ENCODE measurements at places on chromosomes 12 and 14.

GRCh38 chr12:120490325-120490724, 5.6 kb upstream of the DYNLL1 start:
- no peak for DNase-seq

DNA sequence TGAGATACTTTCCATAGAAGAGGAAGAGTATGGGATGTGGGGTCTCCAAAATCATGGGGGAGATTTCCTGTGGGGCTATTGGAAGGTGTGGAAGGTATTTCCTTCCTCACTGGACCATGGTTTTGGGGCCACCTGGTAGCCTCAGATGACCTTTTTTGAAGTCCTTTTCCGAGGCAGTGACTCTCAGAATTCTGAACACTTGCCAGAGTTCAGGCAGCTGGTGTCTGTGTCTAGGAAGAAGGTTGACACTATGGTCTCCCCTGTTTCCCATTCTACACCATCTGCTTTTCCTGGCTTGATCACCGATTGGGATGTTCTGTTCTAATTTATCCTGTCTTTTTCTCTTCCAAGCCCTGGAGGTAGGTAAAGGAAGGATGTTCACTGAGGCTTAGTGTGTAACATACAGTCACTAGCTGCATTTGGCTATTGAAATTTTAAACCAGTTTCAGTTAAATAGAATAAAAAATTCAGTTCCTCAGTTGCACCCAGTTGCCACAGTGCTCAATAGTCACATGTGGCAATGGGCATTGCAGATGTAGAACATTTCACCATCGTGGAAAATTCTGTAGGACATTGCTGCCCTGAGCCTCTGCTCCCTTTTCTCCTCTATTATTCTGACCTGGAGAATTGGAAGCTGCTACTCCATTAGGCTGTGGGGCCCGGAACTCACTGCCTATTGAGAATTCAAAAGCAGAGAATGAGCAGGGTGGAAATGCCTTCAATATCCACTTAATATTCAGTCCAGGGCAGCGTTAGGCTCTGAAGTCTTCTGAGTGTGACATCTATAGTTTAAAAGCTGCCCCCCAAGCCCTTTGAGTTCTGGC, 11.0 kb upstream of the PLEKHG3 start:
- no peak for DNase-seq

DNA sequence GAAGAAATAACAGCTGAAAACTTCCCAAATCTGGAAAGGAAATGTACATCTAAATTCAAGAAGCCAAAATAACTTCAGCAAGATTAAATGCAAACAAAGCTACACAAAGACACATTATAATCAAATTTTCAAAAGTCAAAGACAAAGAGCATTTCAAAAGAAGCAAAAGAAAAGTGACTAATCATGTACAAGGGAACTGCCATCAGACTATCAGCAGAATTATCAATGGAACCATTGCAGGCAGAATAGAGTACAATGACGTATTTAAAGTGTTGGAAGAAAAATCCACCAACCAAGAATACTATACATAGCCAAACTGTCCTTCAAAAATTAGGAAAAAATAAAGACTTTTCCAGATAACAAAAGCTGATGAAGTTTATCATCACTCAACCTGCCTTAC, 147.5 kb downstream of the NELL2 start:
- no peak for DNase-seq

- DNase-seq = no peak
These were observed 146.8 kb downstream of the EMP1 start for GRCh38 chr12:13343375-13343774.

- DNase-seq = no peak
These were observed 142.8 kb downstream of the LRFN5 start for GRCh38 chr14:41749429-41749828.

DNA sequence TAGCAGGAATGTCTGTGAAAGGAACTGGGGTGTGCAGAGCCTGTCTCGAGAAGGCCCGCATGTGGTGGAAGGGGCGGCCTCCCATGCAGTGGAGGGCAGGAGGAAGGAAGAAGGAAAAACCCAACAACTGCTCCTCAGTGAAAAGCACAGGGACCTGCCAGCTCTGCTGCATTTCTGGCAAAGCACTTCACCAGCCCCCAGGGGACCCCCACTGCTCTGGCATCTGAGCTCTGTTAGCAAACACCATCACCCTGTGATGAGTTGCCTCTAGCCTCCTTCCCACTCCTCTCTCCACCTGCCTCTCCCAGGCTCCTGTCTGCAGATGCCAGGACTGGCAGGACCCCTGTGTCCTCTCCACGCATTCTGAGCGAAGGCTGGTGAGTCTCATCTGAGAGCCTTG, 69.0 kb upstream of the DDX11 start:
- no peak for DNase-seq

- no peak for DNase-seq
These were observed 155.6 kb downstream of the SLC6A15 start for GRCh38 chr12:84756961-84757360.

GRCh38 chr12:21130998-21131397, at the start of gene SLCO1B1:
TSS of gene SLCO1B1 (plus strand) at chr12:21131194. CDS start at chr12:21141575, 10,381 bp downstream.
- DNase-seq = no peak

DNA sequence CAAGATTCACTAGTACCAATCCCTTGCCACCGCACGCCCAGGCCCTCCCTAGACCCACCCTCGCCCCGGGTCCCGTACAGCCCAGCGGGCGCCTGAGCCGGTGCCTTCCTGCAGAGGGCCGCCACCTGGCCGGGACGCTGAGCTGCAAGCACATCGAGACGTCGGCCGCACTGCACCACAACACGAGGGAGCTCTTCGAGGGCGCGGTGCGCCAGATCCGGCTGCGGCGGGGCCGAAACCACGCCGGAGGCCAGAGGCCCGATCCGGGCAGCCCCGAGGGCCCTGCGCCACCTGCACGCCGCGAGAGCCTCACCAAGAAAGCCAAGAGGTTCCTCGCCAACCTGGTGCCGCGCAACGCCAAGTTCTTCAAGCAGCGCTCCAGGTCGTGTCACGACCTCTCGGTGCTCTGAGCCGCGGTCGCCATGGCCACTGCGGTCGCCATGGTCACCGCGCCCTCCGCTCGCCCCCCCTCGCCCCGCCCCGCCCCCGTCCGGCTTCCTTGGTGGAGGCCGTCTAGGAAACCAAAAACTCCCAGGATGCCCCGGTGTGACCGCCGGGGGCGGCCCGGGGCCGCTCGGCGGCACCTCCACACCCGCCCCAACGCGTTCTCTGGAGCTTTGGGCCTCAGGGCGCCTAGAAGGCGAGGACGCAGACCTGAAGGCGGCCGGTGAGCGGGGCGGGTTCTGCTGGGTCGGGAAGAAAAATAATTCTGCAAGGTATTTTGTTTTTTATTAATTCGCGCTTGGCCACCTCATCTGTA, 3.7 kb downstream of the REM2 start:
- DNase-seq = no peak

DNA sequence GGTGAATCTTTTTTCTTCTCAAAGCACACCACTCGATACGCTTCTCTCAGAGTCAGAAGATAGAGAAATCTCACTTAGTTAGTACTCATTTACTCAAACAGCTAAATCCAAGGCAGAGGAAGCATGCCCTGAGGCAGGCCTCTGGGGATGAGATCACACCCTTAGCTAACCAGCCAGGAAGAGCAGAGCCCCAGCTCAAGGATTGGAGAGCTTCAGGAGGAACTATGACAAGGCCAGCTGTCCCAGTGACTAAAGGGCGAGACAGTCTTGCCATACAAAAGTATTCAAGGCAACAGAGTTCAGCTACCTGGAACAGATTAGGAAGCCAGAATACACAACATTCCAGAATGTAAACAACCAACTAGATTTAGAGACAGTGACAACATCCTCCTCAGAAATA, 197.7 kb upstream of the CCDC196 start:
- no peak for DNase-seq

- no peak for DNase-seq
These were observed 72.2 kb downstream of the DDX51 start for GRCh38 chr12:132071830-132072384.

DNA sequence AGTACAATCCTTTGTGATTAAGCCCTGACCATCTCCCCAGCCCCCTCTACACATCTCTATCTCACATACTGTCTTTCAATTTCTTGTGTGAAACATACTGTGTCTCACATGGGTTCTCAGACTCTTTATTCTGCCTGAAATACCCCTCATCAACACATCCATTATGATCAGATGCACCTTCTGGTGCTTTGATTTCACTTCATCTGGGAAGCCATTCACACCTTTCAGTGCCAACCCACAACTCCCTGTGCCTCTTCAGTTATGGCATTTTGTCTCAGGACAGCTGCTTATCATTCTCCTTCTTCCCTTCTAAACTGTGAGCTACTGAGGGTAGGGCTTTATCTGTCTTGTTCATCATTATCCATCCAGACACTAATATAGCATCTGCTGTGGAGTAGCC, 58.8 kb downstream of the CKB start:
- no peak for DNase-seq

DNA sequence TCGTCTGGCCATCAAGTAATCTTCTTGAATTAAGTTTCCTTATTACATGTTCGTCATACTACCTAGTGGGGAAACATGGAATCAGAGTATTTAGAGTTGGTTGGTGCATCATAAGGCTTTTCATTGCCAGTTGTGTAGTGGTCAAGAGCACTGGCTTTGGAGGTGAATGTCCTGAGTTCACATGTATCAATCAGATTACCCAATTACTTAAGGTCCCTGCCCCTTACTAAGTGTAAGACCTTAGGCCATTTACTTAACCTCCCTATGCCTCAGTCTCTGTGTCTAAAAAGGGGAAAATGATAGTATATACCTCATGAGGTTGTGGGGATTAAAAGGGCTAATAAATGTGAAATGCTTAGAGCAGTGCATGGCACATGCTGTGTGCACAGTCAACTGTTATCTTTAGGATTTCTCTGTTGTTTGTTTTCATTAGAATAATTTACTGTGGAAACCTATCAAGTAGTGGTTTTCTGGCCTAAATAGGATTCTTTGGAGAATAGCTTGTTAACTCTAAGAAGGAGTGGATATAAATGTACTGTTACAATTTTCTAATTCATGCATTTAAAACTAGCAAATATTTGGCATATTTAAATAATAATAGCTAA, 27.0 kb downstream of the MSRB3 start:
- no peak for DNase-seq

DNA sequence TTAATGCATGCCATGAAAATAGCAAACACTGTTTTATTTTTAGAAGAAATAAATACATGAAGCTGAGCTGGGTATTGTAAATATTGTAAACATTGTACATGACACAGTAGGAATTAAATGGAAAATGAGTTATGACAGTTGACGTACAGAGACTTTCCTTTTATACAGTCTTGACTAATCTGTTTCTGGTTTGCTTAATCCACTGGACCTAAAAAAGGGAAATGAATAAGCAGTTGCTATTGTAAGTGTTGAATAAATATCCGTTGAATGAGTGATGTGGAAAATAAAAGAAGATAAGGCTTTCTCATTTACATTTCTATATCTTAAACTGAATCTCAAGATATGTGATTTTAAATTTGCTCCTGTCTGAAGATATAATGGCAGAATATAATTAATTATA, 15.0 kb downstream of the PMCH start:
- peak; percentile 74 for DNase-seq

Data from glomerular endothelial cell (primary cell).